ENCODE measurements at places on chromosomes 12 and 14. TPM values are rescaled to one million over a fixed set of nuclear protein-coding genes. Genes with fewer than 3 reads are reported as not detected.

GRCh38 chr12:122917507-122918121, 21.7 kb upstream of the VPS37B start:
- H3K36me3 ChIP-seq, result no peaks in the 10 kb centered on the region
- H3K27ac ChIP-seq, result no peak overlapping the region
- DNase-seq, result no peak
- H3K27me3 ChIP-seq, result no peaks in the 10 kb centered on the region

GRCh38 chr14:72924337-72924736, 1.9 kb upstream of the DCAF4 start:
- no peaks in the 10 kb centered on the region for H3K36me3 ChIP-seq
- no peak for DNase-seq
- H3K4me3 ChIP-seq, result no peak overlapping the region
- H3K27ac ChIP-seq, result no peak overlapping the region
- no peaks in the 10 kb centered on the region for H3K4me1 ChIP-seq
- H3K27me3 ChIP-seq, result no peaks in the 10 kb centered on the region

DNA sequence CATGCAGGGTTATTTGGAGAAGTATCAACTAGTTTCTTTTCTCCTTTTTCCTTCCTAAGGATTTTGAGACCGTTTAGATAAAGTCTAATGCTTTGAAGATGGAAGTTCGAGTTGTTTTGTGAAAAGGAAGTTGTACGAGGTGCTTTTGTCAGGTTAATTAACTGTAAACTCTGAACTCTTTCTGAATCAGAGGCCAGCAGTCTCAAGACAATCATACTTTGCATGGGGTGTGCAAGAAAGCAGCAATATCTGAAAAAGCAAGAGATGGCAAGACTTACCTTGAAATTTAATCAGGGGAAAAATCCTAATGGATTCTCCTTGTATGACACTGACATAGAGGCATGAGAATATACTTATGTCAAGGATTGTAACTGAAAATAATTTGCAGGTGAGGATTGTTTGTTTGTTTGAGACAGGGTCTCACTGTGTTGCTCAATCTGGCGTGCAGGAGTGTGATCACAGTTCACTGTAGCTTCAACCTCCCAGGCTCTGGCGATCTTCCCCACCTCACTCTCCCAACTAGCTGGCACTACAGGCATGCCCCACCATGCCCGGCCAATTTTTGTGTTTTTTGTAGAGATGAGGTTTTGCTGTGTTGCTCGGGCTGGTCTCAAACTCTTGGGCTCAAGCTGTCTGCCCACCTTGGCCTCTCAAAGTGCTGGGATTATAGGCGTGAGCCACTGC, 170.2 kb upstream of the HMGA2 start:
- no peak for DNase-seq
- no peaks in the 10 kb centered on the region for H3K4me1 ChIP-seq
- H3K4me3 ChIP-seq, result no peak overlapping the region
- no peak overlapping the region for H3K27ac ChIP-seq
- H3K36me3 ChIP-seq, result no peaks in the 10 kb centered on the region
- no peaks in the 10 kb centered on the region for H3K27me3 ChIP-seq

GRCh38 chr12:103748002-103748401, 93.0 kb downstream of the NT5DC3 start:
- DNase-seq, result no peak
- no peak overlapping the region for H3K27ac ChIP-seq
- no peaks in the 10 kb centered on the region for H3K4me1 ChIP-seq
- H3K4me3 ChIP-seq, result no peak overlapping the region

- DNase-seq, result peak; percentile 8
- no peak overlapping the region for H3K4me3 ChIP-seq
- no peaks in the 10 kb centered on the region for H3K27me3 ChIP-seq
- H3K4me1 ChIP-seq, result no peaks in the 10 kb centered on the region
- no peak overlapping the region for H3K27ac ChIP-seq
Observed at GRCh38 chr12:50087995-50088394, 2.9 kb downstream of the SMARCD1 start.

DNA sequence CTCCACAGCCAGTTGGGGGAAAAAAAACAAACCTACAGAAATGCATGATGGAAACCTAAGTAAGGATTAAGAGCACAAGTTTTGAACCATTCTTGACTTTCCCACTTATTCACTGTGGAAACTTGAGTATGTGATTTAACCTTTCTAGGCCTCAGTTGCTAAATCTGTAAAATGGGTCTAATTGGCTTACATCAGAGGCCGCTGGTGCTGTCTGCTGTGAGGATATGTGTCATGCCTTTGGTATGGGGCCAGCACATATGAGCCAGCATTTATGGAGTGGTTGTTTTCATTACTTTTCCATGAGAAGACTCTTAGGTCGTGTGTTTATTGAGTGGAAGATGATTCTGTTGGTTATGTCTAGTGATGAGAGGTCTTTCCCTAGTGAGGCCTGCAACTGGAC, 102.4 kb downstream of the ESR2 start:
- H3K27ac ChIP-seq, result no peak overlapping the region
- DNase-seq, result no peak
- H3K36me3 ChIP-seq, result peaks cover 6% of the 10 kb centered on the region
- H3K4me3 ChIP-seq, result no peak overlapping the region
- H3K27me3 ChIP-seq, result no peaks in the 10 kb centered on the region

DNA sequence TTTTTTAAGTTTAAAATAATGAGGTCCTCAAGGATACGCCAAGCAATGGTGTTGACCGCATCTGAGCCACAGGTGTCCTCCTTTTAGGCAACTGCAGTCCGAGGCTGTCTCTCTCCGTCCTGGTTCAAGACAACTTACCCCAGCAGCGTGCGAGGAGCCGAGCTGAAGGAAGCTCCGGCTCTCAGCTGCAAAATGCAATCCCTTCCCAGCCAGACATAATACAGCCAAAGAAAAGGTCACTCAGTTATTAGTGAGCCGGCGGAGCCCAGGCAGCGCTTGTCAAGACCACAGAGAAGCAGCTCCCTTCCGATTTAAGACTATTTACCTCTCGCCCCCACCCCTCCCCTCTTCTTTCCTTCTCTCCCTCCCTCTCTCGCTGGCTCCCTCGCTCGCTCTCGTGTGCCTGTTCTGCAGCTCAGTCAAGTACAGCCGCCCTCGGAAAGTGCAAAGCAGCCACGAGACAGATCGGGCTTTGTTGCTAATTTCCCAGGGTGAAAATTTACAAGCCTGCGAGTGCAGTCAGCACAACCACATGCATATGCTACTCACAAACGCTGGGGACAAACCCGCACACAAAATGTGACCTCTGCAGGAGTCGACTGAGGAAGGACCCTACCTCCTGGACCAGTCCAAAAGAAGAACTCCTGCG, 363 bp upstream of the LMO3 start:
- H3K27ac ChIP-seq, result peak overlapping the region; percentile 67
- no peaks in the 10 kb centered on the region for H3K4me1 ChIP-seq
- no peaks in the 10 kb centered on the region for H3K27me3 ChIP-seq
- peak; percentile 57 for DNase-seq

DNA sequence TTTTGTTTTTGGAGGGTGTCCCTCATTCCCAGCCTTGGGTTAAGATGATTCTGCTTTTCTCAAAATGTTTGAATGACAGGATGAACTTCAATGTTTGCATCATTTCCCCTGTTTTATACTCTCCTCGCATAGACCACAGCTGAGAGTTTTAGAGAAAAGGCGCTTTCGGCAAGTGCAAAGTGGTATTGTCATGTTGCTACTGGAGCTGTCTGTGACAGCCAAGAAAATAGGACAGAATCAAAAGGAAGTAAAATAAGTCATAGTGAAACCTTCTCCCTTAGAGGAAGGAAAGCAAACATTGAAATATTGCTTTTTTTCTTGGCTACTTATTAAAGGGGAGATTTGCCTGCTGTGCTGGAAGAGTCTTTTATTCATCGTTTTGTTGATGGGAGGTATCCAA, 33.5 kb upstream of the ARHGAP5 start:
- no peak overlapping the region for H3K27ac ChIP-seq
- no peaks in the 10 kb centered on the region for H3K27me3 ChIP-seq
- DNase-seq, result no peak
- no peak overlapping the region for H3K4me3 ChIP-seq
- H3K36me3 ChIP-seq, result no peaks in the 10 kb centered on the region

GRCh38 chr14:99436247-99437180, 44.1 kb downstream of the SETD3 start:
- peaks cover 4% of the 10 kb centered on the region for H3K36me3 ChIP-seq
- H3K4me1 ChIP-seq, result no peaks in the 10 kb centered on the region
- H3K27ac ChIP-seq, result no peak overlapping the region
- DNase-seq, result no peak

Gene AKAP6
- polyA plus RNA-seq, result 7.4 TPM

Gene ITPK1
- 57.5 TPM for polyA plus RNA-seq

Gene CCDC88C
- 3.0 TPM for polyA plus RNA-seq
